T-helper 2 cell treated with Interferon-gamma antibody and Interleukin-4, amounts not matched to agents 100 ng/mL and 5 ng/mL, for 36 hours (primary cell): ENCODE measurements at places on chromosomes 7 and 10. TPM values are rescaled to one million over a fixed set of nuclear protein-coding genes. Genes with fewer than 3 reads are reported as not detected.

The C10orf53 gene
- not detected in 2 replicates for total RNA-seq

The HPSE2 gene
- not detected in 2 replicates for total RNA-seq

The CDK1 gene
- total RNA-seq: 118 TPM in 2 replicates

The ZNF239 gene
- total RNA-seq: 1.9 and 2.9 TPM in 2 replicates

The PDK4 gene
- total RNA-seq: not detected in 2 replicates

The ZKSCAN1 gene
- 53.2 and 55.3 TPM in 2 replicates for total RNA-seq

The SORCS3 gene
- not detected in 2 replicates for total RNA-seq

The CFAP69 gene
- total RNA-seq: not detected in 2 replicates

The PNLIP gene
- not detected in 2 replicates for total RNA-seq

The RHBDD2 gene
- 46.2 and 48.9 TPM in 2 replicates for total RNA-seq

The MGMT gene
- 17.3 and 17.9 TPM in 2 replicates for total RNA-seq

The SLC26A3 gene
- not detected in 2 replicates for total RNA-seq

The PAX4 gene
- total RNA-seq: not detected in 2 replicates

The NKX1-2 gene
- not detected in 2 replicates for total RNA-seq

The DLD gene
- 76.9 and 78.2 TPM in 2 replicates for total RNA-seq

The TMEM236 gene
- 0.05 TPM in 1 of 2 replicates, not detected in the other for total RNA-seq

The TUBGCP2 gene
- 54.4 and 61.5 TPM in 2 replicates for total RNA-seq

The MSMB gene
- total RNA-seq: not detected in 2 replicates

The TUBB8 gene
- not detected in 2 replicates for total RNA-seq

The OGDHL gene
- total RNA-seq: 0.20 and 0.36 TPM in 2 replicates

The CYP3A7 gene
- not detected in 2 replicates for total RNA-seq

The LRIT1 gene
- not detected in 2 replicates for total RNA-seq

The VWC2 gene
- total RNA-seq: not detected in 2 replicates

The MBL2 gene
- total RNA-seq: not detected in 2 replicates
